Activated CD4-positive, alpha-beta memory T cell treated with anti-CD3 and anti-CD28 coated beads for 36 hours (primary cell): ENCODE measurements at places on chromosomes 7 and 10. TPM values are rescaled to one million over a fixed set of nuclear protein-coding genes. Genes with fewer than 3 reads are reported as not detected.

The CTAGE15 gene
- total RNA-seq = not detected

The ELFN1 gene
- total RNA-seq = 0.12 TPM

The OR2A1 gene
- total RNA-seq = not detected

The SERPINE1 gene
- not detected for total RNA-seq

The CALN1 gene
- total RNA-seq = not detected

The KIN gene
- 10.9 TPM for total RNA-seq

The SPDYE11 gene
- total RNA-seq = not detected

The VSTM2A gene
- not detected for total RNA-seq

The SUV39H2 gene
- 38.7 TPM for total RNA-seq

The ACTR3C gene
- 8.0 TPM for total RNA-seq

The ANKRD7 gene
- total RNA-seq = not detected

The APBB1IP gene
- 52.1 TPM for total RNA-seq

The OPN1SW gene
- total RNA-seq = not detected

The NPSR1 gene
- total RNA-seq = not detected

The OR9A2 gene
- not detected for total RNA-seq

The TRIL gene
- total RNA-seq = not detected

The CHST15 gene
- total RNA-seq = 0.12 TPM

The PRLHR gene
- total RNA-seq = not detected

The GHRHR gene
- total RNA-seq = not detected
